ENCODE measurements at places on chromosomes 5 and 9.

DNA sequence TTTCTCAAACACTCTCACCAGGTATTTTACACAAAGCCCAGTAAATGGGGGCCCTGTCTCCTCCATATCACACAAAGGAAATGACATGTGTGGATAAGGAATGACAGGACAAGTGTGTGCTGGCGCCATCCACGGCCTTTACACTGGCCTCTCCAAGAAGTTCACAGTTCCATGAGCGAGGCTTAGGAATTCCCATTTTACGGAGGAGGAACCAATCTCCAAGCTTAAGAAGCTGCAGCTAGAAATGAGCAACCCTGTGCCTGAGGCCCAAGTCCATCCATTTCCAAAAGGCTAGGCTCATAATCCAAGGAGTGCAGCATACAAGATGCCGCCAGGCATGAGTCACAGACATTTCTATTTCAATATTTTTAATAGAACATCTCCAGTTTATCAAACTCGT is 203.4 kb downstream of the AUH start:
- no peaks in the 10 kb centered on the region for H3K27me3 ChIP-seq
- no peak for DNase-seq
- H3K4me3 ChIP-seq: no peak overlapping the region
- H3K36me3 ChIP-seq: no peaks in the 10 kb centered on the region
- peaks cover 31% of the 10 kb centered on the region for H3K4me1 ChIP-seq

DNA sequence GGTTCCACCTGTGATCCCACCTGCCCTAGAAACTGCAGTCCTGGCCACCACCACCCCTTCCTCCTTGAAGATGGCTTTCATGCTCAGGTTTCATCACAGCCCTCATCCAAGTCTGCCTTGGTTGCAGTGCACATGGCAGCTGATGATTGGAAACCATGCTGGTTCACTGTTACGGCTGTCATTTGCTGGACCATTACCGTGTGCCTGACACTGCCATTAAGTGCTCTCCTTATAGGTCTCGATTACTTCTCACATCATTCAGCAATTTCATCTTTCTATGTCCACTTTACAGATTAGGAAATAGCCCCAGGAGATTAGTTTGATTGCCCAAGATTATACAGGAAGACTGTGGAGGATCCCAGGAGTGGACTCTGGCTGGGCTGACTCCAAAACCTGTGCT is 123.9 kb downstream of the ICE1 start:
- DNase-seq: no peak
- H3K36me3 ChIP-seq: no peaks in the 10 kb centered on the region
- no peak overlapping the region for H3K4me3 ChIP-seq
- no peak overlapping the region for H3K27ac ChIP-seq
- H3K4me1 ChIP-seq: no peaks in the 10 kb centered on the region

GRCh38 chr5:61732369-61732768 is 400.3 kb downstream of the ZSWIM6 start:
- no peaks in the 10 kb centered on the region for H3K27me3 ChIP-seq
- H3K36me3 ChIP-seq: no peaks in the 10 kb centered on the region
- no peaks in the 10 kb centered on the region for H3K4me1 ChIP-seq
- DNase-seq: no peak
- no peak overlapping the region for H3K4me3 ChIP-seq
- no peak overlapping the region for H3K27ac ChIP-seq

GRCh38 chr5:10744681-10745080 is 16.4 kb downstream of the DAP start:
- no peak for DNase-seq
- H3K27me3 ChIP-seq: no peaks in the 10 kb centered on the region
- peak overlapping the region; percentile 4 for H3K27ac ChIP-seq
- H3K4me3 ChIP-seq: no peak overlapping the region

- H3K27me3 ChIP-seq: no peaks in the 10 kb centered on the region
- no peak overlapping the region for H3K4me3 ChIP-seq
- DNase-seq: no peak
- H3K27ac ChIP-seq: peak overlapping the region; percentile 41
Observed at GRCh38 chr5:159341906-159342310, 11.6 kb upstream of the IL12B start.

DNA sequence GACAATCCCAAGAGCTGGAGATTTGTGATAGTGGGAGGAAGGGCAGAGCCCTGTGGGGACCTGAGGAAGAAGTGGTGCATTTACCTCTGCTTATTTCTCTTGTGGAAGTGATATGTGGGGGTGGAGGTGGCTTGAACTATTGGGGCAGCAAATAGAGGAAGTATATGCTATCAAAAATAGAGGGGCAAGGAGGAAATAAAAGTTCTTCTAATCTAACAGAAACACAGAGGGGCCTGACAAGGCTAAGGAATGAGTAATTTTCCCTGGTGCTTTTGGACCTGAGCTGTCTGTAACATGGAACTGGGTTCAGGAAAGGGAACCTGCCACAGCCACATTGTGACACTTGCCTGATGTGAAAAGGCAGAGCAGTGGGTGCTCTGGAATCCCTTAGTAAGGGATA is 378.6 kb upstream of the KLF4 start:
- no peaks in the 10 kb centered on the region for H3K36me3 ChIP-seq
- H3K27ac ChIP-seq: no peak overlapping the region

GRCh38 chr9:116844621-116845020 is 157.5 kb downstream of the TRIM32 start:
- H3K4me1 ChIP-seq: peaks cover 7% of the 10 kb centered on the region
- H3K27ac ChIP-seq: peak overlapping the region; percentile 70
- H3K27me3 ChIP-seq: no peaks in the 10 kb centered on the region
- no peaks in the 10 kb centered on the region for H3K36me3 ChIP-seq

DNA sequence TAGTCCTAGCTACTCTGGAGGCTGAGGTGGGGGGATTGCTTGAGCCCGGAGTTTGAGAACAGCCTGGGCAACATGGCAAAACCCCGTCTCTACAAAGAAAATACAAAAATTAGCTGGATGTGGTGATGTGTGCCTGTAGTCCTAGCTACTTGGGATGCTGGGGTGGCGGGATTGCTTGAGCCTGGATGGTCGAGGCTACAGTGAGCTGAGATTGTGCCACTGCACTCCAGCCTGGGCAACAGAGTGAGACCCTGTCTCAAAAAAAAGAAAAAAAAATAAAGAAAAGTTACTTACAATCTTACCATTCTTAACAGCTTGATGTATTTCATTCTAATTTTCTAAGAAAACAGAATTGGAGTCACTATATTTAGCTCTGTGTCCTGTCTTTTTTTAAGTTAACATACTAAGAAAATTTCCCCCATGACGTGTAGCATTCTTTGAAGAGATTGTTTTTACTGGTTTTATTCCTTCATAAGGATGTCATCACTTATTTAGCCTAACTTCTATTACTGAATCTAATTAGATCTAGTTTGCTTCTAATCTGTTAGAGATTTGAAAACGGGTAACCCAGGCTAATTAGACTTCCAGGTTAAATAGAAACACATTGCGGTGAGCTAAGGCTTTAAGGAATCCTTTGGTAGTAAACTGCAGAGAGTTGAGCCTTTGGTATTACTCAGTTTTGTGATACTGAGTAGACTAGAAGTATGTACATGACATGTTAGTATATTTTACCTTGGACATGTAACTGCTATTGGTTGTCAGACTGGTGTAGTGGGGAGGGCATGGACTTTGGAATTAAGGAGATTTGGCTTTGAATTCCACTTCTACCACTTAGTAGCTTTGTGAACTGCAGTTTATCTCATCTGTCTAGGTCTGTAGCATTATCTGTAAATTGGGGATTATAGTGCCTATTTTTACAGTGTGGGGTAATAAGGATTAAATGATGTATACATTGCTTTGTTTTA is 24.0 kb downstream of the HSPA4 start:
- peaks cover 8% of the 10 kb centered on the region for H3K36me3 ChIP-seq
- no peak overlapping the region for H3K4me3 ChIP-seq
- DNase-seq: no peak
- H3K27ac ChIP-seq: peak overlapping the region; percentile 4
- no peaks in the 10 kb centered on the region for H3K4me1 ChIP-seq

DNA sequence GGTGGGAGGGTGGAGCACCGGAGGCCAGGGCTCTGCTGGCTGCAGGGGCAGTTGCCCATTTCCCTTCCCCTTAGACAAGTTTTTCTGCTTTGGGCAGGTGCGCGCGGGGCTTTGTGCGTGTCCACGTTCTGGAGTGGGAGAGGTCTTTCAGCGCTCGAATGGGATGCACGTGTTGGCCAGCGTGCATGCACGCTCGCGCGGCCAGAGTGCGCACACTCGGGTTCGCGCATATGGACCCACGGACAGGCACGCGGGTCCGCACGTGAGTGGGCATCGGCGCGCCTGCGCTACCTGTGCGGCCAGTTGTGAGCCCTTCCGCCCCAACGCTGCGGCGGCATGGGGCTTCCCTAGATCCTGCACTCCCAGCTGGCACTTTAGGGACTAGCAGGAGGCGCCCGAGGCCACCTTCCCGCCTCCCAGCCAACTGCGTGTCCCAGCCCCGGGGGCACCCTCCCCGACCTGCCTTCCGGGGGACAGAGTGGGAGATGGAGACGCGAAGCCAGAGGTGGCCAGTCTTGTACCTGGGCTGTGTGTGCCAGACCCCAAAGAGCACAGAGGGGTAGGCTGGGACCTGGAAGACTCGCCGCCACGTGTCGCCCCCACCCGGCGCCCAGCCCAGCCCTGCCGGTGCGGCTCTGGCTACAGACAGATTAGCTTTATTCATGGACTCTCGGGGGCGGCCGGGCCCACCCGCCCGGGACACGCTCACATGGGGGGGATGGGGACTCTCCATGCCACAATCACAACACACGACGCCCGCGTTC is 9.8 kb upstream of the GPRIN1 start:
- peaks cover 27% of the 10 kb centered on the region for H3K27me3 ChIP-seq
- no peak overlapping the region for H3K27ac ChIP-seq
- no peak for DNase-seq
- no peaks in the 10 kb centered on the region for H3K36me3 ChIP-seq
- peak overlapping the region; percentile 34 for H3K4me3 ChIP-seq

- H3K4me1 ChIP-seq: no peaks in the 10 kb centered on the region
- no peaks in the 10 kb centered on the region for H3K36me3 ChIP-seq
- no peak overlapping the region for H3K4me3 ChIP-seq
- no peaks in the 10 kb centered on the region for H3K27me3 ChIP-seq
- H3K27ac ChIP-seq: no peak overlapping the region
Observed at GRCh38 chr9:69809304-69809863, 11.2 kb upstream of the CFAP95 start.

- H3K4me1 ChIP-seq: no peaks in the 10 kb centered on the region
- no peak for DNase-seq
- no peaks in the 10 kb centered on the region for H3K27me3 ChIP-seq
Observed at GRCh38 chr9:76180541-76180940, 213.7 kb downstream of the RFK start.

DNA sequence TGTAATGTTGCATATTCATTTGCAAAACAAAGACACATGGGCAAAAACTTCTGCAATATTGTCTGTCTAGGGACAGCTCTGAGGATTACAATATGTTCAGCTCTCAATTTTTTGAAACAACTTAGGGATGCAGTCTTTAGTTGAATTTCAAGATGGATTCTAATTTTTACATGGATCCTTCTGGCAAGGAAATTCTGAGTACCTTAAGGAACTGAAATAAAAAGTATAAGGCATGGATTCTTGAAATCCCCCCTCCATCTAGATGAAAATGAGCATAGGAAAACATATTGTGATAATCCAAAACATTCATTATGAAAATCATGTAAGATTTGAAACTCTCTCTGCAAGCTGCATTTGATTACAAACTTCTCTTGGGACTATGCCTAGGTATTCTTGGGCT is 568.6 kb downstream of the CETN3 start:
- H3K27ac ChIP-seq: no peak overlapping the region
- no peaks in the 10 kb centered on the region for H3K4me1 ChIP-seq
- no peak for DNase-seq
- no peaks in the 10 kb centered on the region for H3K27me3 ChIP-seq

DNA sequence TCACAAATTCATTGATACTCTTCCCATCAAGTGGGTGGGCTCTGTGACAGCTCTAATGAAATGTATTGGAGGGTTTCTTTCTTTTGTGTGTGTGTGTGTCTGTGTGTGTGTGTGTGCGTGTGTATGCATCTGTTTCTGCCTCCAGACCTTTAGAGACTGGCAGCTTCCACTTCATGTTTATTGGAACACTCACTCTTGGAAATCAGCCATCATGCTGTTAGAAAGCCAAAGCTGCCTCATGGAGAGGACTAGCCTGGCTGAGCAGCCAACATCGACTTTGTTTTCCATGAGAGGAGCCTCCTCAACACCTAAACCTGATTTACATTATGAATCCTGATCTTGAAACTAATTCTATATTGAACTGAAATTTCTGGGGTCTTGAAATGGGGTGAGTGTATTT is 128.5 kb upstream of the FAM174A start:
- no peaks in the 10 kb centered on the region for H3K4me1 ChIP-seq
- H3K27me3 ChIP-seq: no peaks in the 10 kb centered on the region
- DNase-seq: no peak
- H3K4me3 ChIP-seq: no peak overlapping the region

- H3K36me3 ChIP-seq: no peaks in the 10 kb centered on the region
- H3K4me3 ChIP-seq: no peak overlapping the region
- H3K4me1 ChIP-seq: no peaks in the 10 kb centered on the region
- DNase-seq: no peak
- H3K27ac ChIP-seq: no peak overlapping the region
- no peaks in the 10 kb centered on the region for H3K27me3 ChIP-seq
Observed at GRCh38 chr9:87336407-87336806, 161.3 kb upstream of the DAPK1 start.

DNA sequence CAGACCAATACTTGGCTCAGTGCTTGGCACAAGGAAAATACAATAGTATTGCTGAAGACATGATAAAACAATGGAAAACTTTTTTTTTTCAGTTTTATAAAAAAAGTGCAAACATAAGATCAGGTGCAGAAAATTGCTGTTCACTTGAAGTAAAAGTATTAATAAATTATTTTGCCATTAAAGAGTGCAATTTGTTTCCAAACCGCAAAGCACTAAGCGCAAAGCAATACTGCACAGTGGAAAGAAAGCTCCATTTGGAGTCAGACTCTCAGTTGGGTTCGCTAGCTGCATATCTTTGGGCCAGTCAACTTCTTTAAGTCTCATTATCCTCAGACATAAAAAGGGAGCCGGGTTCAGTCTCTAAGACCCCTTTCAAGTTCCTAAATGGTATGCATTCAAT is 45.8 kb downstream of the MEF2C start:
- H3K36me3 ChIP-seq: no peaks in the 10 kb centered on the region
- H3K27me3 ChIP-seq: no peaks in the 10 kb centered on the region
- DNase-seq: no peak

- no peak for DNase-seq
- no peaks in the 10 kb centered on the region for H3K4me1 ChIP-seq
- H3K36me3 ChIP-seq: no peaks in the 10 kb centered on the region
- no peak overlapping the region for H3K4me3 ChIP-seq
- H3K27ac ChIP-seq: no peak overlapping the region
- no peaks in the 10 kb centered on the region for H3K27me3 ChIP-seq
Observed at GRCh38 chr9:13548535-13548934, 269.0 kb upstream of the MPDZ start.

GRCh38 chr5:21661184-21661583 is 1192.0 kb downstream of the CDH12 start:
- no peaks in the 10 kb centered on the region for H3K36me3 ChIP-seq
- no peaks in the 10 kb centered on the region for H3K27me3 ChIP-seq
- no peaks in the 10 kb centered on the region for H3K4me1 ChIP-seq

Data from esophagus squamous epithelium (tissue), 5 donors.